ENCODE measurements at places on chromosomes 7 and 10.
A peak's percentile ranks its signal among the peaks of the same experiment; 100 is the strongest.

DNA sequence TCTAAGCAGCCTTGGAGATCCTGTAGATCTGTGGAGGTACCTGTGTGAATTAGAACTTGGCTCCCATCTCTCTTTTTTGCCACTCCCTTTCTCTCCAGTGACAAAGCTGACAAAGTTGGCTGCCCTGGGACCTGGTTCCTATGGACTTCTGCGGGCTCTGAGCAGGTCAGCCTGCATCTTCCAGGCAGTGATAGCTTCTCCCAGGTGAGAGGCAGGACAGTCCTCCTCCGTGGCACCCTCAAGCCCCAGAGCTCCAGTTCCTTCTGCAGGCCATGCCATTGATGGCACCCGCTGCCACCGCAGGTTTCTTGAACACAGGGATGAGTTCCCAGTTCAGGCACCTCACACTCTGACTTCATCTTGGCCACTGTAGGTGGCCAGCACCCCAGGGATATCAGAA, 73.5 kb upstream of the GRB10 start:
- no peak for DNase-seq

GRCh38 chr10:99013885-99014284, 221.8 kb downstream of the HPSE2 start:
- DNase-seq: no peak

- DNase-seq: no peak
Observed at GRCh38 chr10:110355141-110355831, 50.6 kb upstream of the SMNDC1 start.

DNA sequence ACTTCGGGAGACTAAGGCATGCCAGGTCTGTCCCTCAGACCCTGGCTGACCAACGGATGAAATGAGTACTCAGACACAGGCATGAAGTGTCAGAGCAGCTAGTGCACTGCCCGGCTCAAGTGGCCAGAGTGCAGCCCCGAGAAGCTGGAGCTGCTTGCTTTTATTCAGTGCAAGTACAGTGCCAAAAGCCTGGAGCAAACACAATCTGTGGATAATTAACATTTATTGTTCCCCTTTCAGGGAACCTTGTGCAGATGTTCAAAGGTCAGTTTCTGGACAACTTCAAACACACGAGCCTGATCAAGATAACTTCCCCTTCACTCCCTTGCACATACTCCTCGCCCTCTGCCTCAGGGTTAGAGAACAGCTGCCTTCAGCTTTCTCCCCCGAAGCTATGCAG, 7.9 kb upstream of the ATE1 start:
- no peak for DNase-seq

- peak; percentile 63 for DNase-seq
Observed at GRCh38 chr7:27032839-27033238, 63.0 kb downstream of the HOXA1 start.

DNA sequence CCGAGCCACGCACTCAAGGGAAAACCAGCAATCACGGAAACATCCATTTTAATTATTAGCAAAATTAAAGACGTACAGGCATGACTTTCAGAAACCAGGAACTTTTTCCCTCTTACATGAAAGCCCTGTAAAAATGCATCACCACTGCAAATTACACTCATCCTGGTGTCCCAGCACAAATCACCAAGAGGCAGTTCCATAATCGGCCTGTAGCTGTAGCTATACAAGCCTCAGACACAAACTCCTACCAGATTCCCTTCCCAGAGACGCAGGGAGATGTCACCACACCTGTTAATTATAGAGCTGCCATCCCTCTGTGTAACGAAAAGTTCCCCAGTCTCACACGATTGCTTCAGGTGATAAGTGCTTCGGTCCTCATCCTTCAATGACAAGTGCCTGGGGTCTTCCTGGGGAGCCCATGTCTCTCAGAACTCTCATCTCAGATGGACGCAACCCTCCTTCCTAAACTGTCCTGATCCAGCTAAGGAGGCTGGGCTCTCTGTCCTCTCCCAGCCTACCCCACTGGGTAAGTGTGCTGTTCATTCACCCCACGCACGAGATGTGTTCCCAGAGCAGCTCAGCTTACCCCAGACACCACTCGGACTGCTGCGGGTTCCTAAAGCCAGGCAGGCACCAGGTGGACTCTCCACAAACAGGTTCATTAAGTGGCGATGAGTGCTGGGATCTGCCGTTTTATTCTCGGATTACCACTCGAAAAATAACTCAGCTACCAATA, 5.9 kb downstream of the FGFR2 start:
- DNase-seq: no peak

DNA sequence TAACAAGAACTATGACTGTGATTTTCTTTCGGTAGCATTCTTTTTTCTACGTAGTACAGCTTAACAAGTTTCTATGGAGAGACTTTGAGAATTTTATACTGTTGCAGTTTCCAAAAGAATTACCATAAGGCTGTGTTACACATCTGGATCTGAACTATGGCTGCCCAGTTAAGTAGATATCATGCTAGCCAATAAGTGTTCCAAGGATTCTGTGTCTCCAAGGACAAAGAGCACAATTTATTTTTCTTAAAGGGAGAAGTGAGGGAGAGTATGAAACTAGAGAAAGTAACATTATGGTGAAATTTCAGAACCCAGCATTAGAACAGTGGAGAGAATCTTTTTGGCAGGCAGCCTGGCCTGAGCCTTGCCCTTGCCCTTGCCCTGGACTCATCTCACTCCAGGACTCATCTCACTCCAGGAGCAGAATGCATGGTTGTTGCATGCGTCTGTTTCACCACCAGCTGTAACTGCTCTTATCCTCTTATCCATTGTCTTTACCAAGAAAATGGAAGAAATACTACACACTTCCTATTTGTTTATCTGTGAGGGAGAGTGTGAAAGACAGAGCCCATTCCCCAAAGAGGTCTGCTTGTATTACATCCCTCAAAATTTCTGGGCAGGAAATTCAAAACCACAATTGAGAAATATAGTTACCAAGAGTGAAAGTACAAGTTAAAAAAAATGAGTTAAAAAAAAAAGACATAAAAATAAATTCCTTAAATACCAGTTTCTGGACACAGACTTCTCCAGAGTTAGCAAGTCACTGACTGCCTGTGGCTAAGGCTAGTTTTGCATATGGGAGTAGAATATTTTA, 1067.5 kb downstream of the NRG3 start:
- DNase-seq: peak; percentile 54

GRCh38 chr7:129438839-129439651, 4.8 kb downstream of the STRIP2 start:
- peak; percentile 72 for DNase-seq

DNA sequence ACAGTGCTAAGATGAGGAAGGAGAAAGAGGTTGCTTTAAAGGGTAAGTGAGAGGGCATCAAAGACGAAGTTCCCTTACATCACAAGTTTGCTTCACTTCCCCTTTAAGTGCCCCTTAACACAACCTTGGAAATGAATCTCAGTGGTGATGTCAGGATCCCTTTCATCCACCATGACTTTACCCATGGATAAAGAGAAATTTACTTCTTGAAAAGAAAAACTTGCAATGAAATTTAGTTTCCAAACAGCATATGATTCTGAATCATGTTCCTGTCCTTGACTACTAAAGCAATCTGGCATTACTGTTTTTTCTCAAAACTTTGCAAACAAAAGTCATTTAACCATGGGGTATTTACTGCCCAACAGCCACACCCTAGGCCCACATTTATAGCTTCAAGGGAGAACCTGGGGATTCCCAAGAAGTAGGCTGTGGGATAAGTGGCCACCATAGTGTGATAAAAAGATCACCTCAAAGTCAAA, 135.9 kb downstream of the ITGB8 start:
- no peak for DNase-seq

- DNase-seq: peak; percentile 98
Observed at GRCh38 chr10:100912605-100913469, at the start of gene SLF2. TSS of gene SLF2 (plus strand) at chr10:100912963. CDS start at chr10:100913111, 148 bp downstream.

DNA sequence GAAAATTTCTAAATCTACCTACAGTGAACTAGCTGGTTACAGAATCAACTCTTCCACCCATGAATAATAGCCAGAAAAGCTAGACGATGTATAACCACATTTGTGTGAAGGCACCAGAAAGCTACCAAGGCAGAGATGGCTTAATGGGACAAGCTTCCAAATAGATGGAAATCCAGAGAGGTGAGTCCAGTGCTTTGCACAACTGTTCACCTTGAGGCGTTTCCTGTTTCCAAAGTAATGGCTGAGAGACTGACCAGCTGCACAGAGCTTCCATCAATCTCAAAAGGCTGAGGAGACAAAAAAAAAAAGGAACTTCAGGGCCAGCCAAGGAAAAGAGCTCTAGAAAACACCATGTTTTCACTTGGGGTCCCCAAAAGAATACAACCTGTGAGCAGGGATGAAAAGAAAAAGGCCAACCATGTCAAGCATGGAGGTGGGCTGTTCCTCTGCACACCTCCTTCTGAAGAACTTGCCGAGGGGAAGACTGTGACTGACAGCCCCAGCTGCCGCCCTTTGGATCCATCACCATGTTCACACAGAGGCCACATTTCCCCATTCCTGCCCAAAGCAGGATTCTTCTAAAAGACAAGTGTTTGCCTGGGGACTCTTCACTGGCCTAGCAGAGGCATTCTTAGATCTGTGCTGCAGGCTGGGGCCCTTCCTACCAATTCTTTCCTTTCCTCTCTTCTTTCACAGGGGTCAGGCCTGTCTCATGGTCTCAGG, 72.9 kb downstream of the ARHGAP21 start:
- DNase-seq: no peak

DNA sequence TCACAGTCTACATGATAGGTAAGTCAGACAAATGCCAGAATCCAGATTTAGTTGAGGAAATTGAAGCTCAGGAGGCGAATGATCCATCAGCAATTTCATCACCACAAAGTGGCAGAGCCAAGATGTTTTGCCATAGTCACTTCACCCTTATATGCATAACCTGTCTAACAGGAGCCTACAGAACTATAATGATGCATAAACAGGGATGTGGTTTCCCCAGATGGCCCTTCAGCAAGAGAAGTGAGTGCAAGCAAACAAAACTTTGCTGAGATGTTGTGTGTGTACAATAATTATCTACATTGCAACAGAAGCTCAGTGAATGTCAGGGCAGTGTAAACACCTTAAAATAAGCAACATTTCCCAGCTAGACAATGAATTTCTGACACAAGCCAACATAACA, 28.6 kb downstream of the PON3 start:
- DNase-seq: no peak

DNA sequence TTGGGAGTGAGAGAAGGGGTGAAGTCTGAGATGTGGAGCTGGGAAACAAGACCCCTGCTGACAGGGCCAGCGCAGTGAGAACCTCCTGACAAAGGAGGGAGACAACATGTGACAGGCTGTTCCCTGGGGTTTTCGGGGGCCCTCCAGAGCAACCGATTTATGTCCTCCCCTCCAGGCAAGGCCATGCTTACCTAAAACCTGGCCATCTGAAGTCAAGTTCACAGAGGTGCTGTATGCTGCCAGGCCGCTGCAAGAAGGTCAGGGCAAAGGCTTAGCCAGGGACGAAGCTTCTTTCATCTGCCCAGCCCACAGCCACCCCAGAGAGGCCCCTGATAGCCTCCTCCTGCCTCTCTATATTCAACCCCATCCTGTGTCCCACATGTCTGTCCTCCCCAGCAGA, 20.6 kb downstream of the NPC1L1 start:
- DNase-seq: no peak

- no peak for DNase-seq
Observed at GRCh38 chr10:62031507-62031906, 130.0 kb downstream of the ARID5B start.

GRCh38 chr7:42070068-42070467, 166.9 kb downstream of the GLI3 start:
- DNase-seq: peak; percentile 45

DNA sequence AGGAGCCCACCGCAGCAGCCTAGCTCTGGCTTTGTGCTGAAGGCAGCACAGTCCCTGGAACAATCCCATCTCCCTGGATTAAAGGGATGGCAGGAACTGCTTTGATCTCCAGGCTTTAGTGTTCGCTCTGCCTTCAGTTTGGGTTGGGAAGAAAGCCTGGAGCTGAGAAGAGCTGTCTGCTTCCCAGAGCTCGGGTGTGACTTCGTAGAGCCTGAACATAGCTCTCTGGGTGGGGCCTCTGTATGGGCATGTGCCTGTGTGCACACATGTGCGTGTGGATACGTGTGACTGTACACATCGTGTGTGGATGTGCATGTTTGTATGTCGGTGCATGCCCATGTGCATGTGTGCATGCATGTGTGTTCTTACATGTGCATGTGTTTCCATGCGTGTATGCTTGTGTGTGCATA, 8.7 kb downstream of the ADCY1 start:
- no peak for DNase-seq

DNA sequence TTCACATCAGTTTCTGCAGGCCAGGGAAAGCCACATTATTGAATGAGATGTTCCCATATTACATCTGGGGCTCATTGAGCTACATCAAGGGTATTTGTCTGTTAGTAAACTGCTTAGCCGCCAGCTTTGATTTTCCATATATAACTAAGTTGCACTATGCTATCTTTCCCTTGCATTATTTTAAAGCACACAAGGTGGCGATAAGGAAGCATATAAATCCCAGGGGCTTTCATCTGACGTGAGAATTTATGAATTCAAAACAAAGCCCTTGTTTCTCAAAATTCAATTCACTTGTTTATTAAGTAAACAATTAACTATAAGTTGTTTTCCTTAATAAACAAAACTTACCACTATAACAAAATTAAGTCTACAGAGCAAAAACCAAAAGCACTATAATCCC, 334.1 kb upstream of the TPK1 start:
- DNase-seq: no peak
